GM23248 (cell line): ENCODE measurements at places on chromosomes 7 and 10.

GRCh38 chr10:43854007-43854406, 205.3 kb upstream of the ZNF32 start:
- peak; percentile 76 for DNase-seq

GRCh38 chr10:12566161-12567115, 217.1 kb downstream of the CAMK1D start:
- DNase-seq, result peak; percentile 63

GRCh38 chr7:150967349-150967748, 10.8 kb downstream of the KCNH2 start:
- no peak for DNase-seq

DNA sequence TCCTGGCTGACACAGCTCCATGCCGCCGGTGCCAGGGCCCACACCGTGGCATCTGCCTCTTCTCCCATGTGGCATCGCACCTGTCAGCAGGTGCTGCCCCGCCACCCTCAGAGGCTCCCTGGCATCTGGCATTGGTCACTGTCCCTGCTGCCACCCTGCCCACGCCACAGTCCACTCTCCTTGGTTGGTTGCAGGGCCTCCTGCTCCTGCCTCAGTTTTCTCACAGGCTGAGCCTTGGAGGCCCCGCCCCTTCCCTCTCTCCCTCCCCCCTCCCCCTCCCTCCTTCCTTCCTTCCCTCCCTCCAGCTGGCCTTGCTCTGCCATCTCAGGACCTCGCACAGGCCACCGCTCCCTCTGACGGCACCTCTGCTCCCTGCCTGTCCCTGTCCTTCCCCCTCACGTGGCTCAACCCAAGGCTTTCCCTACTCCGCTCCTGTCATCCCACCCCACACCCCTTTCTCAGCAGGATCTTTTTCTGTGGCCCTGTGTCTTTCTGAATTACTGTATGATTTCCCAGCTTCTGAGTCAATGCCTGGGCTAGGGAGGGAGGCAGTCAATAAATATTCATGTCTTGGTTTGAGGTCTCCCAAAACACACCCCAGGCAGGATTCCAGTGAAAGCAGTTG, 87.4 kb downstream of the INPP5A start:
- peak; percentile 22 for DNase-seq

- no peak for DNase-seq
These were observed 3.2 kb downstream of the GJD4 start for GRCh38 chr10:35608328-35608672.
